ENCODE measurements at places on chromosomes 2 and 18. TPM values are rescaled to one million over a fixed set of nuclear protein-coding genes. Genes with fewer than 3 reads are reported as not detected.

GRCh38 chr2:203673933-203674332, 32.5 kb upstream of the CD28 start:
- no peak for DNase-seq

- no peak for DNase-seq
Observed at GRCh38 chr2:71001592-71001927, 6.9 kb upstream of the TEX261 start.

GRCh38 chr18:67862069-67862468, 345.5 kb upstream of the DSEL start:
- no peak for DNase-seq

CCDC148 gene
- 1.1 TPM for total RNA-seq

DNA sequence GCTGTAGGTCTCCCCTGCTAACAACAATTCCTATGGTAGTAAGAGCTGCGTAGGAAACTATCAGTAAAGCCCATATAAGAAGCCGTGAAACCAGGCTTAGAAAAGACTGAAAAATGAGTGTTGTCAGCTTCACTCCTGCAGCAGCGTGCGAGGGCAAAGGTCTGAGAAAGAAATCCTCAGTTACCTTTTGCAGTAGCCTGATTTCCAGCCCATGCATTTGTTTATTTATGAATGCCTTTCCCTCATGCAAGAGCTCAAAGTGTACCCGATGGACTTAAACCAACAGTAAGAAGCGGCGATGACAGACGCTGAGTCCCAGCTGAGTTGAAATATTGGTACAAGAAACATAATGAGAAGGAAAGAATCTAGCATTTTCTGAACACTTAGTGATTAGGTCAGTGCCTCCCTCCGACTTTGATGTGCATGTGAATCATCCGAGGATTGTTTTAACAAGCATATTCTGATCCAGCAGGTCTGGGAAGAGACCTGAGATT, 15.0 kb upstream of the POLI start:
- DNase-seq = no peak

CGREF1 gene
- total RNA-seq = 4.3 TPM
